RWPE2 (cell line): ENCODE measurements at places on chromosomes 7 and 10.

DNA sequence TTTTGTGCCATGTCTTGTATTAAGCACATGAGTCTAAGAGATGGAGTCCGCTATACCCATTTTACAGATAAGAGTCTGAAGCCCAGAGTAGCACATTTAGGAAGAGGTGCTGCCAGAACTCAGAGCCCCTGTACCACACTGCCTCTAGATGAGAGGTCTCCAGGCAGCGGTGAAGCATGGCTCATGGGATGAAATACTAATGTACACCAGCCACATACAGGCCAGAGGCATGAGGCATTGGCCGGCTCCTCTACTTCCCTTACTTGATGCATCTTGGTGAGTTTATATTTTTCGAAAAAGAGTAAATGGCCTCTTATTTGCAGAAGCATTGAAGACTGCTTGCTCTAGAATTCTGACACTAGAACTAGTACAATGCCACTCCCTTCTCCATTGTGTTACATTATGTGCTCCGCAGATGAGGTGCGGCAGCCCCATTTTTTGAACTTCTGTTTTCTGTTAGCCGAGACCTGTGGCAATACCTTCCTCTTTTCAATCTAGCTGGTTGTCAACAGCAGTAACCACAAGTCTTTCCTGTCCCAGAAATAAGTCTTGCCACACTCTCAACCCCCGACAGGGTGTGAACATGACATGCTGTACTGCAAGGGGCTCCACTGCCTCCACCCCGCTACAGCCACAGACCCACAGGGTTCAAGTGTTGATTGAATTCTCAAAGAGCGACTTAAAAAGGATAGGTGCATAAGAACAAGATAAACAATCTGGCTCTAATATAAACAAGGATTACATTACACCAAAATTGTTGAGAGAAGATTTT is 145.3 kb downstream of the CELF2 start:
- H3K4me3 ChIP-seq = no peak overlapping the region
- H3K36me3 ChIP-seq = no peaks in the 10 kb centered on the region
- no peak for DNase-seq

DNA sequence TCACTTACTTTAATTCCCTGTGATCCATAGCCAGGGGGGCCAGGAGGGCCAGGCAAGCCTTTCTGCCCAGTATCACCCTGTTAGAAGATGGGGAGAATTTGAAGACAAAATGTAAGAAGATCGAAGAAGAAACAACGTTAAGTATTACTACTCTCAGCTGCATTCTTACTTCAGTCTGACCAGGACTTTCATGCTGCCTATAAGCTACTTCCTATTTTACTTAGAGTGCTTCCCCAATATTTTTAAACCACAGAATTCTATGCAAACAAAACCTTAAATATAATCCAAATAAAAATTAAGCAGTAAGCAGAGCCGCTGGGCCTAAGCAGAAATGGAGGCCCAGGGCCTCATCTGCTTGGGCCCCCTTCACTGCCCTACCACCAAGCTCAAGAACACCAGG is 117.8 kb downstream of the COL28A1 start:
- no peaks in the 10 kb centered on the region for H3K36me3 ChIP-seq
- no peak overlapping the region for H3K4me3 ChIP-seq
- DNase-seq = no peak
- no peaks in the 10 kb centered on the region for H3K4me1 ChIP-seq

DNA sequence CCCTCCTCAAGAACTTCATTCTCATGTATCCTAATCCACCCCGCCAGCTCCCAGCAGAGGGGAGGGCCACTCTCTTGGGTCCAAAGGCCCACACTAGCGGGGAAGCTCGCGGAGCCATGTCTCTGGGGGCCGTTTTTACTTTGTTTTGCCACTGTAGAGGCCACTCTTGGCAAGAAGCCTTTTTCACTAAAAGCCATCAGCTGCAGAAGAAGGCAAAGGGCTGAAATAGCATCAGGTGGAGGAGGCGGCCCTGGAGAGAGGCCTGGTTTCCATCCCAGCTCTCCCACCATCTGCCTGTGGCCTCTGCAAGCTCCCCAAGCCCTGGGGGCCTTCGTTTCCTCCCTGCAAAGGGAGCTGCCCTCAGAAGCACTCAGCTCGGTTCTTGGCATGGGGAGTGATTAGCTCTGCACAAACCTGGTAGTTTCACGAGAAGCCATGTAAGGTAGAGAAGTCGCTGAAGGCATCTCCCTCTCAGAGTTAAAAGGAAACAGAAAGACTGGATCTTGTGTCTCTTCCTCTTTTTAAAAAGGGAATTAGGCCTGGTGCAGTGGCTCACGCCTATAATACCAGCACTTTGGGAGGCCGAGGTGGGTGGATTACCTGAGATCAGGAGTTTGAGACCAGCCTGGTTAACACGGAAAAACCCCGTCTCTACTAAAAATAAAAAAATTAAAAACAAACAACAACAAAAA is 70.3 kb downstream of the PARP12 start:
- H3K27ac ChIP-seq = no peak overlapping the region
- DNase-seq = no peak
- no peak overlapping the region for H3K4me3 ChIP-seq
- no peaks in the 10 kb centered on the region for H3K4me1 ChIP-seq
- H3K27me3 ChIP-seq = no peaks in the 10 kb centered on the region

GRCh38 chr7:83876593-83876992 is 227.7 kb upstream of the SEMA3E start:
- no peak overlapping the region for H3K4me3 ChIP-seq
- peaks cover 4% of the 10 kb centered on the region for H3K4me1 ChIP-seq
- no peaks in the 10 kb centered on the region for H3K36me3 ChIP-seq
- no peak for DNase-seq
- no peak overlapping the region for H3K27ac ChIP-seq

- no peaks in the 10 kb centered on the region for H3K4me1 ChIP-seq
- H3K4me3 ChIP-seq = no peak overlapping the region
Observed at GRCh38 chr7:134071355-134072331, 55.5 kb upstream of the LRGUK start.

DNA sequence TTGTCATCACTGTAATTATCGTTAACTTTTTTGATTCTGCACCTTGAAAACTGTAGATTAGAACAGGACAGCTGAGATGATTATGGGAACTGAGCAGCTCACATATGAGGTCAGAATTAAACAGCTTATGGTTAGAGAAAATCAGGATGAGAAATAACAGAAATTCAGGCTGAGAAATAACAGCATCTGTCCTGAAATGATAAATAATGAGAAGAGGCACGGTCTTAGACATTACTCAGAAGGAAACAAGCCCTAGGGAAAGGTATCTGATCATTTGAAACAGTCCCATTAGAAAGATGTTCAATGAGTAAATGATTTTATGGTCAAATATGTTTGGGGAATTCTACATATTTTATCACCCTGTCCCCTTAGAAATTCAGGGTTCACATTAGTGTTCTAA is 65.6 kb upstream of the PCGF5 start:
- no peak for DNase-seq
- H3K4me1 ChIP-seq = no peaks in the 10 kb centered on the region

DNA sequence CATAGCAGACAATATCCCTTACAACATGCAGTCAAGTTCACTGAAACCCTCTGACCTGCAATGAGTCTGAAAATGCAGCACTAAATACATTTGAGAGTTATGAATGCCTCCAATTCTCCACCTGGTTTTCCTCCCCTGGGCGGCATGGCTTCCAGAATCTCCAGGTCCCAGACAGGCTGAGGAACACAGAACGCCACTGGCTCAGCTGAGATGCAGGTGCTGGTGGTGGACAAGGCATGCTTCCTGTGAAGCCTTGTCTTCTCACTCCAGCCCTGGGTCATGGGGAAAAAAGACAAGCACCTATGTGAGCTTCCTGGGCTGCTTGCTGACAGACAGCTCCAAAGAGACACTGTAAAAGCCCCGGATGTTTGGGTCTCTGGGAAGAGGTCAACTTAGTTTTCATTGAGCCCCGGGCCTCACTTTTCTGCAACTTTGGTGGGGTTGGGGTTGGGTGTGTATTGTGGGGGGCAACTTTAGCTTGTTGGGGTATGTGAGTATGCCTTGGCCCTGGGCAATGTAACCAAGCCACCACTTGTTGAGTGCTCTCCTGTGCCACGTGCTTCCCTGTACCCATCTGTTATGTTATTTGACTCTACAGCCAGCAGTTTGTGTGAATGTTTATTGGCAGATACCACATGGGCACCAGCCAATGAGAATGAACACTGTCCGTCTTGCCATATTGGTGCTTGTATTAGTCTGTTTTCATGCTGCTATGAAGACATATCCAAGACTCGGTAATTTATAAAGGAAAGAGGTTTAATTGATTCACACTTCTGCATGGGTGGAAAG is 127.8 kb downstream of the EMX2 start:
- H3K4me3 ChIP-seq = no peak overlapping the region
- no peaks in the 10 kb centered on the region for H3K36me3 ChIP-seq
- DNase-seq = no peak
- H3K27me3 ChIP-seq = no peaks in the 10 kb centered on the region
- H3K4me1 ChIP-seq = no peaks in the 10 kb centered on the region

GRCh38 chr10:44946205-44946604 is 13.4 kb upstream of the RASSF4 start:
- DNase-seq = no peak
- H3K4me1 ChIP-seq = no peaks in the 10 kb centered on the region
- H3K27ac ChIP-seq = no peak overlapping the region
- H3K27me3 ChIP-seq = no peaks in the 10 kb centered on the region
- H3K4me3 ChIP-seq = no peak overlapping the region
- no peaks in the 10 kb centered on the region for H3K36me3 ChIP-seq
